ENCODE measurements at places on chromosomes 3 and 15.

GRCh38 chr3:18656410-18656809, 231.3 kb upstream of the SATB1 start:
- no peak for ATAC-seq

DNA sequence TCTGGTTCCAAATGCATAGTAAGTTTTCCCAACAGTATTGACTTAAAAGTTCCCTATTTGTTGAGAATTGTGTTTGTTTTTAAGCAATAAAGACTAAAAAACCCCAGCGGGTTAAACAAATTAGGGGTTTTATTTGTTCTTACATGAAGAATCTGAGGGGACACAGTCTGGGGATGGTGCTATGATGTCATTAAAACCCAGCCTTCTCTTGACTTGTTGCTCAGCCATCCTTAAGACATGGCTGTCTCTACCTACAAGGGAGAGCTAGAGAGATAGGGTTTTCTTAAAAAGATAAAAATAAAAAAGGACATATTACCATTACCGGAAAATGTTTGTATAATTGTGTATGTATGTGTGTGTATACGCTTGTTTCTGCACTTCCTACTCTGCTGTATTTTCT, 11.7 kb upstream of the ARL14 start:
- peak; percentile 82 for ATAC-seq

DNA sequence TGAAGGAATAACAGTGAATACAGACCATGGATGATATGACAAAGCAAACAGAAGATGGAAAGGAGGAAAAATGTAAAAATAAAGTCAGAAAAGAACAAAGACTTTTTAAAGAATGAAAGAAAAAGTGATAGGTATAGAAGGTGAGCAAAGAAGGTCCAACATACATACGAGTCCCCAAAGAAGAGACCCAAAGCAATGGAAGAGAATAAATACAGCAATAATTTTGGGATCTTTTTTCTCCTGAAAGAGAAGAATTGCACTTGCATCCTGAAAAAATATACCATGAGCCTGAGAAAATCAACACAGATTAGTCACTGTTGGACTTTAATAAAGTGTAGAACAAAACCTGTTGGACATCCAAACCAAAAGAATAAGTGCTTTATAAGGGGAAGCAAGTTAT, 85.3 kb upstream of the SLC6A1 start:
- ATAC-seq = no peak

DNA sequence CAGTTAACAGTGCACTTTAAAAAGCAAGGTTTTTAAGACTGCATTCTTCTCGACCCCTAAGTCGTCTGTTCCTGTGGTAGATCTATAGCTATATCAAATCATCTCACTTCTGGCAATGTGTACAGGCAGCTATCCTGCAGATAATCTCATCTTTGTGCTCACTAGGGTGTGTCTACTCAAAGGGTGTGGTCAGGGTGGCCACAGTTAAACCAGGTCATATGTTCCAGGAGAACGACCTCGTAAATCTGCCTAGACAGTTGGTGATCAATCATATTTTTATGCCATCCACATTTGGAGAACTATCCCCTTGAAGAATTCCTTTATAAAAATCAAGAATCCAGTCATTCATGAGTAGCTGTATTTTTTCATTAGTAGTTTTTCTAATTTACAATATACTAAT, 3.0 kb downstream of the VEPH1 start:
- no peak for ATAC-seq

DNA sequence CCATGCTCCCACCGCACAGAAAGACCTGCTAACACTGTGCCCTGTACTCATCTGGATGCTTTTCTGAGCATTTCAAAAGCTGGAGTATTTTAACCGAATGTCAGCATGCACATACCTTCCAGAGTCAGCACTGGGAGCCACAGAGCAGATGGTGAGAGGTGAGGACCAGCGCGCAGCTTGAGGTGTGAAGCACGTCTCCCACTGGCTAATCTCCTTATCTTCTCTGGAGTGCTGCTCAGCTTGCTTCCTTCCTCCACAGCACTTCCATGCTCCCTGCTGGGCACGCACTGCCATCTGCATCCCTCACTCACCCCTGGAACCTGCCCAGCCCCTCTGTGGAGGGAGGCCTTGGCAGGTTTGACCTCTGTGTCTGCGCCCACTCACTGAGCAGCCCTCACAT, at the start of gene GNB5:
TSS of gene GNB5 (minus strand) at position 186 of the 400 bp plus-strand sequence. CDS start 6,716 bp downstream, outside the sequence.
- no peak for ATAC-seq

DNA sequence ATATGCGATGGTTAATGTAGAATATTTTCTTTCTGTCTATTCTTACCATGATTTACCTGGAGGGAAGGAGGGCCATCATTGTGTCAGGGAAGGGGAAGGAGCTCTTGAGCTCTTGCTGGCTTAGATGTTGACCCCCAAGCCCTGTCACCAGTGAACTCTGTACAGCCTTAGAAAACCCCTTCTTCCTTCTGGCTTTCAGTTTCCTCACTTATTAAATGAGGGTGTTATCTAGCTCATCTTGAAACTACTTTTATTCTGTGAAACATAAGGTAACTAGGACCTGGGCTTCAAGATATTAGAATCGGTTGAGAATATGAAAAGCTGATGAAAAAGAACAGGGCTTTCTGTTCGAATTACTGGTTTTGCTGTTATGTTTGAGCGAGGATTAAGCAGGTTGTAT, 25.1 kb upstream of the UTS2B start:
- ATAC-seq = peak; percentile 77

DNA sequence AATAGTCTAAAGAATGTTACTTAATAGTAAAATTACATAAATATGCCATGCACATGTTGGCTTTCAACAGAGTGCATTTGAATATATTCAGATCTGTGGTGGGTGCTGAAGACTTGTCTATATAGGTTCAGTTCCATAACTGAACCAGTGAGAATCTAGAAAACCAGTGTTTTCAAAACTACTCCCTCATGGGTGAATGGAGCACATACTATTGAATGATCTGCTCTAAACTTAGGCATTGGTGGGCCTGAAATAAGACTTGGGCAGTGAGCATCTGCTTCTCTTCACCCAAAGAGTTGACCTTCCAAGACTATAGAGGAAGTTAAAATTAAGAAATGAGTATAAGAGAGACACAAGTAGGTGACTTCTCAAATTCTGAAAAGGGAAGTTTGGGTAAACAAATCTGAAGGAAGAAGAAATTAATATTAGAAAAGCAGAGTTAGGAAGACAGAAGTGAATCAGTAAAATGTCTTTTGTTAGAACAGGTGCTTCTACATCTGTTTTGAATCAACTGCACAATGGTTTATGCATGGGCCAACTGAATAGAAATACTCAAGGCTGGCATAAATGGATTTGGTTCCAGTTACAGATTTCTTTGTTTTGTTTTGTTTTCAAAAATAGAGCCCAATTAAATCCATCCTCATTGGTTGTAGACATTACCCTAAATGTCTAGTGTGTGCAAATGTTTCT, 19.3 kb downstream of the ALCAM start:
- peak; percentile 97 for ATAC-seq

- ATAC-seq = no peak
Observed at GRCh38 chr3:13709706-13710105, 160.8 kb downstream of the FBLN2 start.

- ATAC-seq = no peak
Observed at GRCh38 chr3:121834157-121834670, 646 bp downstream of the IQCB1 start.

DNA sequence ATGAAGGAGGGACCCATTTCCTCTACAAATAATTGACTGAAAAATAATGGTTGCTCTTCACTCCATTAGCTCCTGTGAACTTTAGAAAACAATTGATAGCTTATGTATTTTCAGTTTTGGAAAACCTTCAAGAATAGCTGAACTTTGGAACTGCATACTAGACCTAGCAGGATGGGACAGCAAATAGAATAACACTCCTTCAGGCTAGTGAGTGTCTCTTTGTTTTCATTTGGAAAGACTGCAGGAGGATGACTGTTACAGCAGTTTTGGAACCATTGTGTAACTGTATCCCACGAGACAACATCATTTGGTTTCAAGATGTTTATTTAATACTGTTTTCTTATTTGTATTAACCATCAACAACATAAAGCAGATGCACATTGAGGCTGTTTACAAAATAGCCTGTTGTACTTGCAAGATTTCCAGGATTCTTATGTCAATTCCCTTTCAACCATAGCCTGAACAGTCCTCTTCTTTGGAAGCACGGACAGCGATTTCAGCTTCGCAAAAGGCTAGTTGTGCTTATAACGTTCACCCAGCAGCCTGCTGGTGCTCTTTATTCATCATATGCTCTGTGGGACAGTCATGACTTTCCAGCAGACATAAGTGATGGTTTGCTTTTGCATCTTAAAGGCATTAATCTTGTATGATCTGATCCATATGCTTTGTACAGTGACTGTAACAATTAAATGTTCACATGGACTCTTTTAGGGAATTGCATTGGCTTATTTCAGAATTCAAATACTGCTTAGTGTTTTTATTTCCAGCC, 335.5 kb downstream of the IL5RA start:
- ATAC-seq = no peak

DNA sequence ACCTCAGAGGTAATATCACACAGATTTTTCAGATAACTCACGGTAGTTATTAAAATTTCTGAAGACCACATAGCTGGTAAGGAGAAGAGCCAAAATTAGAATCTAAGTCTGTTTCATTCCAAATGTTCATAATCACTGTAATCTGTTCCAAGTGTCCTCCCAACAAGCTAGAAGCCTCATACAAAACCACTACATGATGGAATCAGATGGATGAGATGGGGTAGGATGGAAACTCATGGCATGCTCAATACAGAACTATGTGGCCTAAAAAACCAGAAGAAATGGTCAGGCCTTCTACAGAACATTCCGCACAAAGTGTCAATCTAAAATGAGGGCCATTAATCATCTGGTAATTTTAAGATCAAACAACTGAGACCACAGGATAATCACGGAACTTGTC, 91.8 kb downstream of the THBS1 start:
- ATAC-seq = no peak

DNA sequence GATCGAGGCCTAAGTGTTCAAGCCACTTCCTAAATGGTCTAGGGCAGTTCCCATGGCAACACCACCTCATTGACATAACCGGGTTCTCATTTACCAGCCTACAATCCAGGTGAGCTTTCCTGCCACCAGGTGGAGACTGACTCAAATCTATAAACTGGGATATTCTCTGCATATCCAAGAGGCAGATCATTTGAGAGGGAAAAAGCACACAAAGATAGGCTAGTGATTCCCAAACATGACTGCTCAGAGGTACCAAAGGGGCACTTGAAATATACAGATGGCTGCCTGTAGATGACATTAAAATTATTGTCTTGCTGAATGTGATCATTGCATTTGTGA, 141.3 kb upstream of the PROK2 start:
- no peak for ATAC-seq

- peak; percentile 60 for ATAC-seq
Observed at GRCh38 chr3:99774467-99774866, 43.2 kb upstream of the CMSS1 start.

DNA sequence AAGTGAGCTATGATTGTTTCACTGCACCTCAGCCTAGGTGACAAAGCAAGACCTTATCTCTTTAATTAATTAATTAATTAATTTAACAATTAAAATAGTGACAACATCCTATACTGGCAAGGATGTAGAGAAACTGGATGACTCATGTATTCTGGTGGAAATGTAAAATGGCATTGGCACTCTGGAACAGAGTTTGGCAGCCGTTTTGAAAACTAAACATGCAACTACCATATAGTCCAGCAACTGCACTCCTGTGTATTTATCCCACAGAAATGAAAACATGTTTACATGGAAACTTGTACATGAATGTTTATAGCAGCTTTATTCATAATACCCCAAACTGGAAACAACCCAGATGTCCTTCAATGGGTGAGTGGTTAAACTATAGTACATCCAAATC, 56.6 kb downstream of the ANP32A start:
- no peak for ATAC-seq

DNA sequence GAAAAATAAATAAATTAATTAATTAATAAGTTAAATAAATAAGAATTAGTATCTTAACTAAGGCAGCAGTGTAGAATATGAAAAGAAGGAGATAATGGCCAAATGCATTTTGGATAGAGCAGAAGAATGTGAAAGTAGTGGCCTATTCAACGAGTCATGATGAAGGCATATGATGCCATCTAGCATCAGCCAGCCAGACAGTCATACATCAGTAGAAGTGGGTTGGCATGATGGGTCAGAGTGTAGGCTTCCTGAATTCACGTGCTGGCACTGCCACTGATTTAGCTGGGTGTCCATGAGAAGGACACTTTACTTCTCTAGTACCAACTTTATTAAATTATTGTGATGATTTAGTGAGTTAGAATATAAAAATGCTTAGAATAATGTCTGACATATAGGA, 256.1 kb upstream of the ARPP21 start:
- no peak for ATAC-seq

- ATAC-seq = no peak
Observed at GRCh38 chr3:113663761-113664160, 32.7 kb downstream of the USF3 start.
